ENCODE measurements at places on chromosomes 3 and 15. TPM values are rescaled to one million over a fixed set of nuclear protein-coding genes. Genes with fewer than 3 reads are reported as not detected.

GRCh38 chr3:142152384-142152783, 3.0 kb upstream of the TFDP2 start:
- DNase-seq: no peak

- no peak for DNase-seq
These were observed 31.1 kb downstream of the MME start for GRCh38 chr3:155110996-155111901.

CHST13 gene
- 0.26 TPM for total RNA-seq

KIF7 gene
- total RNA-seq: 1.3 TPM

- DNase-seq: no peak
These were observed 44.3 kb downstream of the THRB start for GRCh38 chr3:24450160-24450907.

- no peak for DNase-seq
These were observed 101.9 kb upstream of the TMC3 start for GRCh38 chr15:81475926-81476325.

GRCh38 chr15:90623854-90624253, 93.3 kb upstream of the BLM start:
- no peak for DNase-seq

- DNase-seq: no peak
These were observed 14.6 kb downstream of the SLC25A36 start for GRCh38 chr3:140956058-140956835.

DNA sequence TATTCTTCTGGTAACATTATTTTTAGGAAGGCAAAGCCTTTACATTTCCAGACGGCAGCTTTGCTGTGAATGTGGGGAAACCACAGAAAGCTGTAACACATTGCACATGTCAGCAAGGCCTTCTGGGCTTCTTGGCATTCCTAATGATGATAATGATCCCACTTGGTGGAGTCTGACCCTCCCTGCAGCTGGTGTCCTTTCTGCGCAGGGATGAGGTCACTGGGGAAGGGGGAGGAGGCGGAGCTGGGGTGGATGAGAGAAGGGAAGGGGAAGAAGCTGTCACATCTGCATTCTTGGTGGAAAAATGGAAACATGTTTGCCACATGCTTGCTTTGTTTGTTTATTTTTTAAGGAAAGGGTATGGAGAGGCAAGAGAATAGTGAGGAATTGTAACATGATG, 68.6 kb downstream of the FILIP1L start:
- DNase-seq: peak; percentile 84

GRCh38 chr3:162845918-162846317, 1349.3 kb downstream of the OTOL1 start:
- DNase-seq: no peak

- DNase-seq: peak; percentile 17
These were observed 22.5 kb upstream of the BFSP2 start for GRCh38 chr3:133377396-133377795.

GRCh38 chr3:99674086-99674789, 35.8 kb downstream of the COL8A1 start:
- peak; percentile 13 for DNase-seq

DNA sequence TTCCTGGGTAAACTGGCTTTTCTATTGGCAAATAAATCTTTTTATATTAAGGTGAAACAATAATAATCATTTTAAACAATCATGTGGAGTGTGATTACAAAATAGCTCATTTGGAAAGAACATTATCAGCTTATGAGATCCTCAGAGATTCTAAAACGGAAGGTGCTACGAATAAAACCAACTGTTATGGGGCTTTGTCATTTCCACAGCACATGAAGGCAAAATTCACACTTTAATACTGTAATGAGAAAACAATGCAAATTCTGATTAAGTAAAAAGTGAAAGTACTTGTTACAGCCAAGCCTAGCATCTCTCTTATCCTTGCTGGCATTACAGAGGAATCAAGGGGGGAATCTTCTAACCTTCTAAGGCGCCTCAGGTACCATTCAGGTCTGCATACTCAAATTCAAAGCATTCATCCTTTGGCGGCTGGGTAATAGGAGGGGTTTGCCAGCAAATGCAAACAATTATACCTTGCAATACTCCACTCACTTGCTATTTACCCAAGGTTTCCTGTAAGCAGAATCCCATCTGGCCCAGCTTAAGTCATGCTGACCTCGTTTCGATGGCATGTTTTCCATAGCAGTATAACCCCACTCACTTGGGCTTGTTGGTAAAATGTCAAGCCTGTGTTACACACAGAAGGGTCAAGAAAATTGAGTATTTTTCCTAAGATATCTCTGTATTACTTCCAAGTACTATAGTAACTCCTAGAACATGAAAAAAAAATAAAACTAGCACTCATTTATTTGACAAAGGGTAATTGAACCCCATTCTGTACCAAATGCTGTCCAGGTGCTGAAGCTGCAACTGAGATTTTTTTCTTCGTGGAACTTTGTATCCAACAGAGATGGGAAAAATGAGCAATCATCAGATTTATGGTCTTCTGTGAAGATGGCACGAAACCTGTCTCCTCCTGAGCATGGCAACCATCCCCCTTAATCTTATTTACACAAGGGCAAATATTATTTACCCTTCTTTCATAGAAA, 183.7 kb upstream of the LMCD1 start:
- DNase-seq: no peak

DNA sequence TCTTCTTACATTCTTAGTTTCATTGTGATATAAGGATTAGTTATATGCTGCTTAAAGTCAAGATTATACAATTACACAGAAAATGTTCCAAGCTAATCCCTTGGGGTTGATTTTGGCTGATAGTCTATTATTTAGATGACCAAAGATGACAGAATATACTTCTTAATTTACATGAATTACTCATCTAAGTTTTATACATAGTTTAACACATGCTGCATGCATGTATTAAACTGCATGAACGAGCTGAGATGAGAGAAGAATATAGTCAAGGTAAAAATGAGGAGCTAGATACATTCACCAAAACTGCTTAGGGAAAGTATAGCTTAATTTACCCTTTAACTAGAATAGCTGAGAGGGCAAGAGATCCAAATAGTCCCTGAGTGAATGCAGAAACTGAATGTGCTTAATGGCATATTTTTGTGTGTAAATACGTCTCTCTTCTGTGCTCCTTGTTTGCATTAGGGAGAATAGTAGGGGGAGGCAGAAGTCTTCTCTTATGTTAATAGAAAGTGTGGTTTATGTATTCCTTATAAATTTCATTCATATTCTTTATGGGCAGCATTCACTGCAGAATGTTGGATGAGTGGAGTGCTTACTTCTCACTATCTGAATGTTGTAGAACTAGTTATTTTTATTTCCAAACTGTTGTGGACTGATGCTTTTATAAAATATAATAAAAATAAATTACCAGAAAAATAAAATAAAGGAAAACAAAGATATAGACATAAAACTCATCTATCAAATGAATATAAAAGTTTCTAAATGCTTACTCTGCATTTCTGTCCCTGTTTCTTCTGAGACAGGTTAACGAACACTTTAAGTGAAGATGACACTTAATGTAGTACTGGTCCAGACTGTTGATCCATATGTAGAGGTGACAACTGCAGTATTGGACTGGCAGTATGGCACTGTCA, 327.8 kb downstream of the RBMS3 start:
- no peak for DNase-seq

- no peak for DNase-seq
These were observed 89.9 kb downstream of the ASB7 start for GRCh38 chr15:100692246-100692645.

GRCh38 chr3:105584003-105584790, 217.5 kb downstream of the ALCAM start:
- no peak for DNase-seq

CDC25A gene
- 21.1 TPM for total RNA-seq

DNA sequence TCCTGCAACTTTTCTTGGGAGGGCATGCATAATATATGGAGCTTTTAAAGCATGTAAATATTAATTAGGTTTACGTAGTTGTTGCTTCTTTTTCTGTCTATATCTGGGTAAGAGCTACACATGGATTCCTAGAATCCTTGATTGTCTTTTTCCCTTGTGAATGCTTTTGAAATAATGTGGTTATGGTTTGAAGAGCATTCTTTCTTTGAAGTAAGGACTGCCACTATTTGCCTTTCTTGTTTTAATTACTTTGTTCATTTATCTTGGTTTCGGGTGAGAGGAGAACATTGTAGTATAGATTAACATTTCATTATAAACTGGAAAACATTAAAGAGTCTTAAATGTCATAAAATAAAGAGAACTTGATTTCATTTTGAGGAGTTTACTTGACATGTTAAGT, 674.0 kb downstream of the ZBBX start:
- no peak for DNase-seq

DNA sequence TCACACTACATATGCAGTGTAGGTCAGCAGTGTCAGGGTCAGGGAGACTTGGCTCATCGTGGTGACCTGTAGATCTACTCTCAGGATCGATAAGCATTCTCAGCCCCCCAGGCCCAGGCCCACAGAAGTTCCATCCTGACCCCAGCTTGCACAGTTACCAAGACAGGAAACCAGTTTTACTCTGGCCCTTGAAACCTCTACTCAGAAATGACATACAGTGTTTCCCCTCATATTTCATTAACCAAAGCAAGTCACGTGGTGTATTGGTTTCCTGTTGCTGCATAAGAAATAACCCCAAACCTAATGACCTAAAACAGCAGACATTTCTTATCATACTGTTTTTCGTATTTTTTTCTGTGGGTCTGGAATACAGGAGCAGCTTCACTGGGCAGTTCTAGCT, 242.2 kb downstream of the SLCO3A1 start:
- DNase-seq: no peak

SPINT1 gene
- total RNA-seq: 1.3 TPM

- DNase-seq: no peak
These were observed 452 bp downstream of the TMEM158 start for GRCh38 chr3:45225465-45226205.

CYP1A1 gene
- 0.17 TPM for total RNA-seq

LACTB gene
- 20.4 TPM for total RNA-seq

TPRG1 gene
- total RNA-seq: 5.4 TPM

- DNase-seq: no peak
These were observed 852.0 kb downstream of the FHIT start for GRCh38 chr3:60399292-60399691.

MYZAP gene
- total RNA-seq: 3.2 TPM

DNA sequence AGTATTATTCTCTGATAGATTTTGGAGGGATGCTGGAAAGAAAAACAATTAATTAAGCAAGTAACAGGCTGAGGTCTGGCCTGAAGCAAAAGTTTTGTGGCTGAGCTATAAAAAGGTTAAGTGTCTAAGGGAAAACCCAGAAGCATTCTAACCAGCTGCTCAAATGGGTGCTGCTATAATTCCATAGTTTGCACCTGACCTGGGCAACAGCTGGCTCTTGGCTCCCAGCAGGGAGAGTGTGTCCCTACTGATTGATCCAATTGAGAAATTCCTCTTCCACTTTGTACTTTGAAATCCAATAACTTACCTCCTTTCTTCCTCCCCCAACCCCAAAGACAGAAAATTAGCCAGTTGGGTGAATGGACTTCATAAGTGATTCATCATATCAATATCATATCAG, 27.7 kb upstream of the SMAD3 start:
- DNase-seq: no peak

DNA sequence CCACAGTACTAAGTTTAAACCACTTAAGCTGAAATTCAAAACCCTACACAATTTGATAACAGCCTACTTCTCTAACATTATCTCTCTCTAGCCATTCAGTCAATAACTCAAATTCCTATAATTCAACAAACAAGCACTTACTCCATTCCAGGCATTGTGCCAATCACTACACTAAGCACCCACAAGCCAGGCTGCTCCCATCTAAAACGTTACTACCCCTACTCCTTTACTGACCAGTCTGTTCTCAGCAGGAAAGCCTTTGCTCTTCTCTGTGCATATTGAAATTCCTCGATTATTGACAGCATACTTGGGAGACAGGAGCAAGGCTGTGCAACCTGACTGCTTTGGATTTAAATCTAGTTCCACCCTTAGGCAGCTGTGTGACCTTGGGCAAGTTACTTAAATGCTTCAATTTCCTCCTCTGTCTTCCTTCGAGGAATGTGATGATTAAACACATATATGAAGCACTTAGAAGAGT, 177.2 kb upstream of the THBS1 start:
- peak; percentile 2 for DNase-seq

FSD2 gene
- not detected for total RNA-seq

Data from A172 (cell line).